ENCODE measurements at places on chromosomes 11 and 22. TPM values are rescaled to one million over a fixed set of nuclear protein-coding genes. Genes with fewer than 3 reads are reported as not detected.
A peak's percentile ranks its signal among the peaks of the same experiment; 100 is the strongest.

DNA sequence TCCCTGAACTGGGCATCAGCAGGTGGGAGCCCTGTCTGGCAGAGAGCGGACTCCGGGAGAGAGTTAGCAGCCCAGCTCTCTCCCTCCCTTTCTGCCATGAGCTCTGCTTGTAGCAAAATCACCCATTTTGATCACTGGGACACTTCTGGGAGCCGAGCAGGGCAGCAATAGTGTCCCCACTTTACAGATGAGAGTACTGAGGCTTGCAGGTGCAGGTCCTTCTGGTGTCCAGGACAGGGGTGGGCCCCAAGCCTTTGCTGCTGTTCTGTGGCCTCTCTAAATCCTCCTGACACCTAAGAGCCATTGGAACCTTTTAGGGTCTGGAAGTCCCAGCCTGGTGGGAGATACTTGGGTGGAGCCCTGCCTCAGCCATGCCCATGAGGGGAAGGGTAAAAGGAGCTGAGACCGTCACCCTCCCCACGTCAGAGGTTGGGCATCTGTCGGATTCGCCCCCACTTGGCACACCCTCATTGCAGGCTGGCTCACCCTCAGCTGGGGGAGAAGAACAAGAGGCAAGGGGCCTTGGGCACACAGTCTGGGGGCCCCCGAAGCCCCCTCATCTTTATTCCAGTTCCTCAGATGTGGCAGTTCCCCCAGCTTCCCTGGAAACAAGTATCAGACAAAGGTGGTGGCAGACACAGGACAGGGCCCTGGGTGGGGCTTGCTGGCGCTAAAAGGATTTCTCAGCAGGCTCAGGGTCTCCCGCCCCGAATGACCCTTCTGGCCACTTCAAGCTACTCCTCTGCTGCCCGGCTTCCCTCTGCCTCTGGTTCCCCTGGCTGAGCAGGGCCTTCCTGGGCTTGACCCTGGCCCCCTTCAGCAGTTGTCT is 4.5 kb downstream of the RIN1 start:
- no peak for DNase-seq

DNA sequence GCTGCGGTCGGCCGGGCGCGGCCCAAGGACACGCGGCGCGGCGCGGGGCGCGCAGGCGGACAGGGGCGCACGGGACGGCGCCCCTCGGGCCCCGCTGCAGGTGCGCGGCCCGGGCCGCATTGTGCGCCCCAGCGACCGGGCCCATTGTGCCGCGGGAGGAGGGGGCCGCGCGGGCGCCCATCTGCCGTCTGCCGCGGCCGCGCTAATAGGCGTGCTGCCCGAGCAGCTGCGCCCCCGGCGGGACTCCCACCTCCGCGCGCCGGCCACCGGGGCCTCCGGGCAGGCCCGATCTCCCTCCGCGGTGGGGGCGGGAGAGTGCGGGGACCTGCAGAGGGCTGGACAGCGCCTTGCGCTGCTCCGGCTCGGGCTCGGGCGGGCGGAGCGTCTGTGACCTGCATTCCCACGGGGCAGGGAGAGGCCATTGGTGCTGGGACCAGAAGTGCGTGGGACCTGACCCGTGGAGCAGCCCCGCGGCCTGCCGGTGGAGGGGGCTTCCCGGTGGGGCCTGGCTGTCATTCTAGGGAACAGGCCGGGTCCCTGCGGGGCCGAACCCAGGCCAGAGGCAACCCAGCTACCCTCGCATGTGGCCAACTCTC is 933 bp downstream of the BRSK2 start:
- no peak for DNase-seq

DNA sequence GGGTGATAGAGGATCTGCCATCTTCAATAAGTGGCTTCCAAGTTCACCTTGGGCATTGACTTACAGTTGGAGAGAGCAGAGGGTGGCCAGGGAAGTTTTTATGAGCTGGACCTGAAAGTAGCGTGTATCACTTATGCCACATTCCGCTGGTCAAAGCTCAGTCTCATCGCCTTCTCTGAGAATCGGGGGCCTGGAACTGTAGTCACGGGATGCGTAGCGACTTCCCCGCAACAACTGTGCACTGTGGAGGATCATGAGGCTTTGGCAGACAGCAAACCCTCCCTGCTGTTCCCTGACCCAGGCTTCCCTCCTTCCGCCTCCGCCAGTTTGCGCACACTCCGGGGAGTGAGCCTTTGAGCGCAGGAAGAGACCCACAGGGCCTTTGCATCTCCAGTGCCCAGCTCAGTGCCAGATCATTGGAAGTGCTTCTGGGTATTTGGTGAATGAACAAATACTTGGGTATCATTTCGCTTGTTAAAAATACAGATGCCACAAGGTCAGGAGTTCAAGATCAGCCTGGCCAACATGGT is 95.5 kb downstream of the CEP164 start:
- no peak for DNase-seq

DNA sequence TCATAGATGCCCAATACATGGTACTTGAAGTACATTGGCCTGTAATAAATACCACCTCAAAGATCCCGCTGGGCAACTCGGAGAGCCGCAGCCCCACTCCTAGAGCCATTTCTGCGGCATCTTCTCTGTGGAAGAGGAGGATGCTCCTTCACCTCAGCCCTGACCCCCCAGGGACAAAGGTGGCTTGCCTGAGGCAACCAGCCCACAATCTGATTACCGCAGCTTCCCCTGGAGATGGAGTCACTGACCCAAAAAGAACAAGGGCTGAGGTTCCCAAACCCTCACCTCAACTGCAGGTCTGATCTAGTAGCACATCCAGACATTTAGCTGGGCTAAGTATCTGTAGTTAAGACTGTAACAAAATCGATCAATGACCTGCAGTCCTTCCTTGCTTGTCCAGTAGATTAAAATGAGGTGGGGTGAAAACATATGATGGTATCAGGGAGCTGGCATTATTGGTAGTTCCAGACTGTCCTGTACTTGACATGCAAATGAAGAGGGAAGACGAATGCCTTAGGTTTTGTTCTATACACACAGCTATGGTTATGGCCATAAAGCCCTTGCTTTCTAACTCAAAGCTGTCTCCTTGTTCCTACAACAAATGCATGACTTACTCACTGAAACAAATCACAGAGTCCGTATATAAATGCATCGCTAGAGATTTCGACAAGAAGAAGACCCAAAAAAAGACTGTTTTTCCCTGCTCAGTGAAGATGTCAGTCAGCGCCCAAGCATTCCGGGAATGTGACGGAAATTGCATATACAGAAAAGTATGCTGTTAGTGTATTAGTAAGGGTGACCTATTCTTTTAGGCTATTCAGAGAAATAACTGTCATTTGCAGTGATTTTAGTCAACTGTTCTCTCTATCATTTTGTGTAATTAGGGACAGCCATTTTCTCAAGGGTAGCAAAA is 33.7 kb downstream of the C11orf71 start:
- DNase-seq, result peak; percentile 54

The CCDC73 gene
- total RNA-seq, result not detected

DNA sequence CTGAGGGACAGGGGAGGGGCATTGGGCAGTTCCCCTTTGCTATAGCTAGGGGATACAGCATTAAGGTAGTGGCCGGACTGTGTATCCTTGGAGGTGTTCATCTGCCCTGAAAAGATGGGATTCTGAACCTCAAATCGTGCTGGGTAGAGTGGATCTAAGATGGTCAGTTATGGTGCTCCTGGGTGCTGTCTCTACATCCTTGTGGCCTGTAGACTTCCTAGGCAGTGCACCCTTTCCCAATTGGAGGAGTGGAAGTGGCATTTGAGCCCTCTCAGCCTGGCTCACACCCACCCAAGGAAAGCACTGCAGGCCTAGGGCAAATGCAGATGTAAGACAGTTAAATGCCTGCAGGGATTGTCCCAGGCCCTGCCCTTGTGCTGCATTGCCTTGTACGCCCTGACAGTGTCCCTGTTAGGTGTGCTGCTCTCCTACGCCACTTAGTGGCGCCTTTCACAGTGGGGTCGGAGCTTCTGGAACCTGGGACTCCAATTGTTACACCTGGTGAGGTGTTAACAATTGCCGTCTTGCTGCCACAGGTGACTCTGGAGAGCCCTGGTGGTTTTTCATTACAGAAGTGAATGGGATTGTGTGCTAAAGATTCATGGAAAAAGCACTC is 35.0 kb downstream of the PPFIBP2 start:
- no peak for DNase-seq

Measured in pulmonary artery endothelial cell (primary cell).